Left lung (tissue), 14 donors: ENCODE measurements at places on chromosomes 1 and 21.

DNA sequence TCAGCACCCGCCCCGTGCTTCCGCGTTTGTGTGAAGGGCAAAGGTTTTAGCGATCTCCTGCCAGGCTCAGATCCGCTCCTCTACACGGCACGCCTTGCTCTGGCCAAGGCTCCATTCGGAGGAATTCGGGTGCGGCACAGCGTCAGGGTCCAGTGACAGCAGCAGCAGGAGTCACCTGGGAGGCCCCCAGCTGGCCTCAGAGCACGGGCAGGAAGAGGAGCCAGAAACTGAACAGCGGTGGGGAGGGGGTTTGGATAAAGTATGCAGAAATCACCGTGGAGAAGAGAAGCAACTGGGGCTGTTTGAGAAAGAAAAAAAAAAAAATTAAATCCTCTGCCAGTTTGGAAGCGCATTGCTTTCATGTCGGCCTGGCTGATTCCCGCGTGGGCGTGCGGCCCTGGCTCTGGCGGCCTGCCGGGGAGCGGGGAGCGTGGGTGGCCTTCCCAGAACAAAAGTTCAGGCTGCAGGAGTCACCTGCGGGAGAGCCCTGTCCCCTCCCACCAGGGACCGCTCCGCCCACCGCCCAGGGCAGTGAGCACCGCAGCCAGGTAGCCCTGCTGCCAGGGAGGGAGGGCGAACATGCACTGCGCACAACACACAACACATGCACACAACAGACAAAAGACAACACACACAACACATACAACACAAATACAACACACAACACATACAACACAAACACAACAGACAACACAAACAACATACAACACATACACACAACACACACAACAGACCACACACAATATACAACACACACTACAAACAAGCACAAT is 107.6 kb downstream of the ETS2 start:
- DNase-seq: peak; percentile 92

GRCh38 chr1:230067871-230068620 is 1.0 kb downstream of the GALNT2 start:
- DNase-seq: peak; percentile 33

DNA sequence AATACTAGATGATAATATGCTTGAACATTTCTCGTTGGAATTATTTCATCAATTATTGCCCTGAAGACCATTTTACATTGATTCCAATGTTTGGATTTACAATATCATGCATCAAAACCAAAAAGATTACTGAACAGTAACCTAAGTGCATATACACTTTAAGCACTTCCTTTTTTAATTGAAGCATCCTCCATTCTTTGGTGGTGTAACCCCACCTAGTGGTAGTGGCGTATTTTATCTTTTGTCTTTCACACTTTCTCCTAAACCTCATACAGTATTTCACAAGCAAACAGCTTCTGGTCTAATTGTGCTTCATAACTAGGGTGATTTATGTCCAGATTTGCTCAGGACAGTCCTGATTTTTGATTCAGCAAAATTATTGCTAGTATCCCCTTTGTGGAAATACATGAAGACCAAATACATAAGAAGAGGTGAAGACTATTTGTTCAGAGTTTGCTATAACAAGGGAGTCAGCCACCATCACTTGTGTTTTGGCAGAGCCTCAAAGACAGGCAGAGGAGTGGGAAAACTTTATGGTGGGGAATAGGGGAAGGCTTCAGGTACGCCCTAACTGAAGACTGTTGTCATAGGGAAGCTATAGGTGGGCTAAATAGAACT is 3.4 kb upstream of the NVL start:
- DNase-seq: peak; percentile 48

GRCh38 chr1:46421739-46422138 is 27.6 kb downstream of the FAAH start:
- DNase-seq: no peak

DNA sequence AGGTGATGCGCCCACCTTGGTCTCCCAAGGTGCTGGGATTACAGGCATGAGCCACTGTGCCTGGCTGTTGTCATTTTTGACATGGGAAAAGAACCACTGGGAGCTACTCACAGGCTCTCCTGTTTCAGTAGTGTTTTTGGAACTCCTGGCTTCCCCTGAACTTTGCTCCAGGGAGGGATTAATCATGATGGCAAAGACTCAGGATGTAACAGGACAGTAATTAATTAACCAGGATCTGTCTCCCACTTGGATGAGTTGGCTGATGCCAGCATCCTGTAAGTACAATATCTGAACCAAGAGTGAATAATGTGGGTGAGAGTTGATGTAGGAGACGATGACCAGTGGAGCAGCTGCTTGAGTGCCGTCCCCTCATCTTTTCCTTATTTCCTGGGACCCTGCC is 4.9 kb downstream of the SFT2D2 start:
- no peak for DNase-seq

DNA sequence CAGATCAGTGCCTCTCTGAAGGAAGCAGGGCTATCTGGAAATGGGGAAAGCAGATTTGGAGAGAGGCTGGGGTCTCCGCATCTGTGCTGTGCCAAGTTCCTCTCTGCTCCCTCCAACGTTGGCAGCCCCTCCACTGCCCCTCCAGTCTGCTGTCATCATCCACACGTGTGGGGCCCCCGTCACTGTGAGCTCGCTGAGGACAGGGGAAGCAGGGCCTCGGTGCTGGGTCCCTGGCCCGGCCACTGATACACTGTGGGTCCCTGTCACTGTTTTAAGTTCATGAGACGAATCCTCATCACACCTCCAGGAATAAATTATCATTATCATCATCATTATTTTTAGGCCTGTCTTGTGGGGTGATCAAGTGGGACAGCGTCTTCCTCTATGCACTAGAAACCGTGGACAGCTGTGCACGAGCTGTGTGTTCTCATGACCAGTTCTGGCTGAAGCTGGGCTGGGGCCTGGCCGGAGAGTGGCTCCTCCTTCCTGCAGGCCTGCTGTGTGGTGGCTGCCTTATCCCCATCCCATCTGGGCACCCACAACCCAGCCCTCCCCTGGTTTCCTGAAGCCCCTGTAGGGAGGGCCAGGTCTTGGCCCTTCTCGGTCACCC is 52.2 kb downstream of the DMRTB1 start:
- DNase-seq: no peak

GRCh38 chr1:46527474-46528296 is 23.8 kb downstream of the KNCN start:
- DNase-seq: peak; percentile 59

- DNase-seq: no peak
These were observed 2.9 kb downstream of the SELENBP1 start for GRCh38 chr1:151369621-151370048.

DNA sequence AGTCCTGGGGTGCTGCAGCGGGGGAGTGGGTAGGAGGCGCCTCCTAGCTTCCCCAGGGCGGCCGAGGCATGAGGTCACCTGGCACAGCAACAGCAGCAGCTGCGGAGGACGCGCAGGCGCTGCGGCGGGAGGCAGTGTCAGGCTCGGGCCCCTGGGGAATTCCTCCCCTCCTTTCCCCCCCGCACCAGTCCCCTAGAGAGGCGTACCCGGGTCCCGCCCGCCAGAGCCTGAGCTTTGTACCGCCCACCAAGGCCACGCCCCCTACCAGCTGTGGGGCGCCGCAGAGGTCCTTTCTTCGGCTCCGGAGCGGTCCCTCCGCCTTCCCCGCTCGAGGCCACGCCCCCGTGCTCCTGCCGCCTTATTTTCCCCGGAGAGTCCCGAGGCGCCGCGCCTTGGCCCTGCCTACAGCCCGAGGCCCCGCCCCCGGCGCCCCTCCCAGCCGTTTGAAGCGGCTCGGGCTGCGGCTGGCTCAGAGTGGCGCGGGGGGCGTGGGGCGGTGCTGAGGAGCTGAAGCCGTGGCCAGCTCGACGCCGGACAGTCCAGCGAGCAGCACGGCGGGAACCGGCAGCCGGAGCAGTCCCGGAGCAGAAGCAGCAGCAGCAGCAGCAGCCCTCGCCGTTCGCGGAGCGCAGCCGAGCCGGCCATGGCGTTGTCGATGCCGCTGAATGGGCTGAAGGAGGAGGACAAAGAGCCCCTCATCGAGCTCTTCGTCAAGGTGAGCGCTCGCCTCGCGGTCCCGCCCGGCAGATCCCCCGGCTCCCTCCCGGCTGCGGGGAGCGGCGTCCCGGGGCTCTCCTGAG is at the start of gene CLIC4:
Gene CLIC4 (plus strand): TSS at position 537 of the 800 bp plus-strand sequence. CDS start 107 bp downstream, at position 644.
- peak; percentile 99 for DNase-seq

DNA sequence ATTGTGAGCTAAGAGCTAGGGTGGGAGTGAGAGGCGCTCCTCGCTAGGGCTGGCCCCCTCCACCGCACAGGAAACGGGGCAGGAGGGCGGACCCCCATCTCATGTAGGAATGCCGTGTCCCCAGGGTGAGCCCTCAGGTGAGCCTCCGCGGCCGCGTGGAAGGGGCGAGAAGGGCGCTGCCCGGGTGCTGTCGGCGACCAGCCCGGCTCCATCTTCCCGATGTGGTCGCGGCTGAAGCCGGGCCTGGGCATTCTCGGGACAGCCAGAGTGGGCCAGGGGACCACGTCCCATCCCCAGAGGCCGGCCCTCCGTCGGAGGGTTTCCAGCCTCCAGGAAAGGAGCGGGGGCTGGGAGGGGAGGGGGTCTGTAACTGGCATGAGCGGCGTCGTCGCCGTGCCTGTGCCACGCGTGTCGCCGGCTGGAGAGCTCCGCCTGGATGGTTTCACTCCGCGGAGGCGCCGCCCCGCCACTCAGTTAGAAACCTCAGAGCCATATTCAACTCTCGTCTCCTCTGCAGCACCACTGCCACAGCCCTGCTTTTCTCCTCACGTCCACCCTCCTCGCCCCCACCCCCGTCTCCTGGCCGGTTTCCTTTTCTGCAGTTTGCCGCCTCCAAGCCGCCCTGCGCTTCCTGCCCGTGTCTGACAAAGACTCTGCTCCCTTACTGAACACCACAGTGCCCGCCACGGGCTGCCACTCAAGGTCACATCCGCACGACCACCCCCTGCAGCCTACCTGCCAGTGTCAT is at the start of gene TMEM269:
Gene TMEM269 (plus strand): TSS at position 46 of the 748 bp plus-strand sequence. CDS start 4,903 bp downstream, outside the sequence.
- DNase-seq: peak; percentile 19

GRCh38 chr1:89703469-89703868 is 70.5 kb downstream of the LRRC8C start:
- no peak for DNase-seq

DNA sequence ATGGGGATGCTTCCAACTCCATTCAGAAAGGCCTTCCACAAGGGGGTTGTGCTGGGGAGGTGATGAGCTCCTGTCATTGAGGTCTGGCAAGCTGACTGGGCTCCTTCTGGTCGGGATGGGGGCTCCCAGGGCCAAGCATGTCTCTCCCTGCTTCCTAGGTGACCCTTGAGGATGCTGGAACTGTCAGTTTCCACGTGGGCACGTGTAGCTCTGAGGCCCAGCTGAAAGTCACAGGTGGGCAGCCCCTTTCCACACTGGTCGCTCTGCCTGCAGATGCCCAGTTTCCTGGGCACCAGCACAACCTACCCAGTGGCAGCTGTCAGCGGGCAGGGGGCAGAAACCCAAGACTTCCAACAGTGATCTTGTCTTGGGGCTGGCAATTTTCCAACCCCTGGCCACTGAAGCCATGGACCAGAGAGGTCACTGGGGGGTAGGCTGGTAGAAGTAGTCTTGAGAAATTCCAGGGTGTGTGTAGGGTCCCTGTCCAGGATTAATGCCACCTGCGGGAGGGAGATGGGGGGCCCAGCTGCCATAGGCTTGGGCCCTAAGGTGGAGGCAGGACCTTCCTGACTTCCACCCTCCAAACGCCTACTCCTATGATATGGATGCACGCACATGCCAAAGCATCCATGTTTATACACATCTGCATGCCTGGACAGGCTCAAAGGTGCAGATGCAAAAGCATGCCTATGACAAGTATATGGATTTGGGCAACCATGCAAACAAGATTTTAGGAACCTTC is 97.1 kb downstream of the TRIM11 start:
- no peak for DNase-seq

DNA sequence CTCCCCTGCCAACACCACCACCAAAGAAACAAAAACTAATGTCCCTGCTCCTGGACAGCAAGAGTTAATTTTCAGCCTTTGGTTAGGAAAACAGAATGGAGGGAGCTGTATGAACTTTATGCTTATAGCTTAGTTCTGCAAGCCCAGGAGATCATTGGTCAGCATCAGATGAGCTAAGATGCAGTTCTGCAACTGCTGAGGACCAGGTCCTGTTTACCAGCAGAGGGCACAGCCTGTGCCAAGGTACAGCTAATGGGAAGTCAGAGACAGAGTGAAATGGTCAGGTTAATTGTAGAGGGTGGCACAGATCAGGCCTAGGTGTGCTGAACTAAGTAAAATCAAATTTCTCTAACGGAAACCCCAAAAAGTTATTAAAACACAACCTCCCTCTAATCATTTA is 161.3 kb downstream of the ROR1 start:
- no peak for DNase-seq

GRCh38 chr1:8213676-8214075 is 104.2 kb upstream of the SLC45A1 start:
- DNase-seq: no peak

- DNase-seq: no peak
These were observed 262.0 kb downstream of the NUF2 start for GRCh38 chr1:163583661-163584181.

DNA sequence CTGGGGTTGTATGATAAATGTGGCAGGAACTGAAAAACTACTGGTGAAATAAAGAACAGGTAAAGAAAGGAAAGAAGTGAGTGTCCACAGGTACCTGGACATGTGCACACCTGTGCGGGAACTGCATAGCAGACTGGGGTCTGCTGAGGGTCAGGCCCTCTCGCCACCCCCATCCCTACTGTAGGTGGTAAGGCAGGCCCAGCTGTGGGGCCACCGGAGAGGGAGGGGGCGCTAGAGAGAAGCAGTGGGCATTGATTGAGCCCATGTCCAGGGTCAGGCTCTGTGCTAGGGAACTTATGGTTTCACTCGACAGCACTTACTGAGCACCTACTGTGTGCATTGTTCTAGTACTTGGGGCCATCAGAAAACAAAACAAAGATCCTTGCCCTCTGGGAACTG is 400.5 kb downstream of the MATN1 start:
- no peak for DNase-seq

GRCh38 chr1:208538587-208538986 is 294.4 kb upstream of the PLXNA2 start:
- no peak for DNase-seq

- DNase-seq: no peak
These were observed 314.9 kb downstream of the USP25 start for GRCh38 chr21:16044676-16045075.

- DNase-seq: no peak
These were observed 1.3 kb upstream of the SRP9 start for GRCh38 chr1:225776294-225776693.

DNA sequence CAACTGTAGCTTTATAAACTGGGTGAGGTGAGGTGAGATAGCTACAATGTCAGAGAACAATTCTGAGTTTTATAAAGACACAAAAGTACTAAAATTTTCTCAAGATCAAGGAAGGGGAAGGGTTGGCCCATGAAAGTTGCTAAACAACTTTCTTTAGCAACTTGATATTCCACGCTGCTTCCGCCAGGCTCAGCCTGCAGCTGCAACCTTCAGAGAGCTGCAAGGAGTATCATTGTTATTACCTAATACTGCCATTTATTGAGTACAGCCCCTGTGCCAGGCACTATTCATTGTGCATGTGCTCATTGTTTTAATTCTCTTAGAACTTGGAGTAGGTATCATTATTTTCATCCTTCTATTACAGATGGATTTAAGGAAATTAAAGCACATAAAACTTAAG is 34.1 kb upstream of the SUCO start:
- peak; percentile 43 for DNase-seq

GRCh38 chr1:219463636-219464035 is 149.3 kb downstream of the ZC3H11B start:
- DNase-seq: no peak

- DNase-seq: no peak
These were observed 130.0 kb upstream of the ZNHIT6 start for GRCh38 chr1:85838238-85838637.
